ENCODE measurements at places on chromosomes 3 and 15.

DNA sequence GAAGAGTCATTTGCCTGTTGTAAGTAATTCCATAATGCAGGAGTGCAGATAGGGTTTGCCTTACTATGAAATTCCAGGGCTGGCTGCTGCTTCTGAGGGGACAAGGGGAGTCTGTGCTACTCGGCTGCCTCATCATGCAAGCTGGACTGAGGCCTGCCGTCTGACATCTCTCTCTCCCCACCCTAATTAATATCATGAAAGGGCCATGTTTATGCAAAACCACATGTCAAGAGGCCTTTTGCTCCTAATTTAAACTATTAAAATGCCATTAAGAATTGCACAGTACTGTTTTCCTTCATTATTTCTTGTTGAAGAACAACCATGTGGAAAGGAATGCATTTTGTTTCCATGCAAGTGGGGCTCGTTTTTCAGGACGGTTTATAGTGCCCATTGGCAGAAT lies 26.3 kb downstream of the CHST2 start:
- DNase-seq = no peak

DNA sequence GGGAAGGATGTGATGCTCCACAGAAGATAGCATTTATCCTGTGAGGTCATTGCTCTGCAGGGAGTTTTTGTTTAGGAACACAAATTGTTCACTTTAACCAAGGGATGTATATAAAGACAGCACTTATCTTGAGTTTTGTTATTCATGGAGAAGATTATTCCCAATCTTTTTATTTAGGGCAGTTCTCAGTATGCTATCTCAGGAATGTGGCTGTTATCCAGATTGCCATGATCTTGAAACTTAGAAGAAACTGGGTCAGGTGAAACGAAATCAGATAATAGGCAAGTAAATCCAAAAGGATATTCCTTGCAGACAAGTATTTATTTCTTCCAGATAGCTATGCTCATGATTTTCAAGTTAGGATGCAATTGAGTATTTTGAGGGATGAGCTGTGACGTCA lies 19.3 kb upstream of the TMEM42 start:
- no peak for DNase-seq

- no peak for DNase-seq
Measured at GRCh38 chr3:73404435-73404834, 220.3 kb downstream of the PDZRN3 start.

DNA sequence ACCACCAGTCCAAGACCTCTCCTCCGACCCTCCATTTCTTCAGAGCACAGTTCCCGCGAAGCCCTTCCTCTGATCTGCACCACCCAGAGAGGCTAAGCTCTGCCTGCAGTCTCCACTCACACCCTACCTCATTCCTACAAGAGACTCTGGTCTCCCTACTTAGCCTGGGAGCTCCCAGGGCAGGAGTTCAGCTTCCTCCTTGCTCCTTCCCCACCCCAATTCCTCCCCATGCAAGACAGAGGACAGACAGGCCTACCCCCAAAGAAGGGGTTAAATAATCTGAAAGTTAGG lies 12.6 kb upstream of the VIPR1 start:
- DNase-seq = no peak

DNA sequence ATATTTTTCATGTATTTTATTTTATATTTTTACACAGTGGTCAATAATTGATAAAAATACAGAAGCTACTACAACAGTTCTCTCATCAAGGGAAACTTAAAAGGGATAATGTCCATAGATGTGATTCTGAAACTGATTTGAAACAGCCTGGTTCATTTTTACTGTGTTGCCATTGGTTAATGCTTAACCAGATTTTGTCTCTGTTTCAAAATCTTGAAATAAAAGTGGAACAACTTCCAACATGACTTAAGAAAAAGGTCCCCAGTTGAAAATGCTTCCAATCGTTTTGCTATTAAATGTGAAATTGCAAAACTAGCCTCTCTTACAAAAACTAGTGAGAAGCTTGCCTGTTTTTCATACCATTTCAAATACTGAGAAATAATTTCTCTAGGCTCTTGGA lies 240.7 kb downstream of the LPP start:
- DNase-seq = no peak

DNA sequence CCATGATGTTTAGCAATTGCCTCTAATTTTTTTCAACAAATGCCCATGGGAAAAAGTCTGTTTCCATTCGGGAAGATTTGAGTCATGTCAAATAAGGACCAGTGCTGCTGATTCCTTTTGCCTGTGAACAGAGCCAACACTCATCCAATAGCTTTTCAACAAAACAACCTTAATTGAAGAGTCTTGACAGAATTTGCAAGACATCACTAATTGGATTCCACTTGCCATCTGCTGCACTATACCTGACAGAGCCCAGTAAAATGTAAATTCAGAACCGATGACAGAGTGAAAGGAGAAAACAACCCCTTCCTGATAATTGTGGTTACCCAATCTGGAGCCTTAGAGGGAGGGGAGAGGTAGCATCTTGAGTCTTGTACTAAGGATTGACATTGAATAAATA lies 426.7 kb downstream of the AGBL1 start:
- no peak for DNase-seq

DNA sequence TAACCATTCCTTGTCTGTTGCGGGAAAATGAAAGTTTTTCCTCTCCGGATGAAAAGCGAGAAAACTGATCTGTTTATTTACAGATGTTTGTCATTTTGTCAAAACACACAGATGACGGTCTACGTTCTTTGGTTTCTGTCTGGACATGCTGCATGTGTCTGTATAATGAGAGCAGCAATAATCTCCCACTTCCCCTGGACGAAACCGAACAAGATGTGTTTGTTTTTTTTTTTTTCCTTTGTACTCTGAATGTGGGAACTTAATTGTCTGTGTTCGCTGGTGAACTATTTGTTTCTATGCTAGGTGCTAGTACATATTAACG lies 33.6 kb downstream of the PTPRG start:
- DNase-seq = no peak

DNA sequence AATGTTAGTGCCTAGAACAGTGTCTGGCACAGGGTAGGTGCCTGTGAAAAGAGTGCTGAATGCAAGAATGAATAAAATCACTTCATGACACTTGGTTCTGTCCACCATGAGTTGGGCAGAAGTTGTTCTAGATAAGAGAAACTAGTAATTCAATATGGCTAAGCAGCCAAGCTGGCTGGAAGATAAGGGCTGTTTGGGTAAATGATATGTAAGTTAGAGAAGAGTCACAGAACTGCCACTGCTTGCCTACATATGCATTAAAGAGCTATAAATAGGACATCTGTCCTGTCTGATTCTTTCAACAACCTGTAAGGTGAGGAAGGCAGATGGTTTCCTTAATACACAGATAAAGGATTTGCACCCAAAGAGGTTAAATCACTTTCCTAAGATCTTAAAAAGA lies 13.1 kb downstream of the MTMR10 start:
- DNase-seq = no peak

DNA sequence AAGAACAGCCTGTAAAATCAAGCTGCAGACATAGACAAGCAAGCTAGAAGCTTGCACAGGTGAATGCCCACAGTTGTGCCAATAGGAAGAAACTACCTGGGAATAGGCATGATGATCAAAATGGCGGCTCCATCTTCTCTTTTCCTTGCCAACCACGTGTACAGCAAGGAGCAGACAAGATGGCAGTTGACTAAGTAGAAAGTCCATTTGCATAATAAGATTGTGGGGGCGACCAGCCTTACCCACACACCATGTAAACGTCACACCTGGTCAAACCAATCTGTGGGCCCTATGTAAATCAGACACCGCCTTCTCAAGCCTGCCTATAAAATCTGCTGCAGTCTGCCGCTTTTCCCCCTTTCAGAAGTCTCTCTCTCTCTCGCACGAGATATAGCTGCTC lies 25.1 kb upstream of the ANKRD34C start:
- DNase-seq = no peak

DNA sequence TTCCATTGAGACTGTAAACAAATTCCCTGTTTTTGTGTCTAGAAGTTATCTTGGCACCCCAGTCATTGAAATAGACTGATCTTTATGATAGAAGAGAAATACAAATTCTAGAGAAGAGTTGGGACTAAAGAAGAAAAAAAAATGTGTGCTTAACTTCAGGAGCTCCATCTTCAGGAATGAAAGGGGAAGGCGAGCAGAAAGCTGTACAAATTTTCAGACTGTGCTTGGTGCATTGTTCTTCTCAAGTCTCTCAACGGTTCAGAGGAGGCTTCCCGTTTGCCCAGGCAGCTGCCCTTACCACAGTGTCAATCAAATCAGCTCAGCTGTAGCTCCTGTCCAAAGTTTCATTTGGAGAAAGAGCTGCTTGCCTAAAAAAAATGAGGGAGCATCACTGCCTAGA lies 41.7 kb downstream of the OXSM start:
- DNase-seq = no peak

- no peak for DNase-seq
Measured at GRCh38 chr3:149502438-149502837, 27.9 kb downstream of the TM4SF4 start.

DNA sequence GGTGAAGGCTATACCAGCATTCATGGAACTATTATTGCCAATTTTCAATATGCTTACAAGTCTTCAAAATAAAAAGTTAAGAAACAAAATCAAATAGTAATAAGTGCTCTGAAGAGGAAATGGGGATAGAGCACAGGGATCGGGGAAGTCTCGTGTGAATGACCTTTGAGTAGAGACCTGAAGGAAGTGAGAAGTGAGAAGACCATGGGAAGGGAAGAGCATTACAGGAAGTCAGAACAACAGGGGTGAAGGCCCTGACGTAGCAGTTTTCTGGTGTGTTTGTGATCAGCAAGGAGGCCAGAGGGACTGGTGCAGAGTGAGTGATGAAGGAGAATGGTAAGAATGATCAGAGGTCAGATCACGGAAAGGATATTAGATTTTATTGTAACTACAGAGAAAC lies 48.1 kb downstream of the STAC start:
- DNase-seq = no peak

DNA sequence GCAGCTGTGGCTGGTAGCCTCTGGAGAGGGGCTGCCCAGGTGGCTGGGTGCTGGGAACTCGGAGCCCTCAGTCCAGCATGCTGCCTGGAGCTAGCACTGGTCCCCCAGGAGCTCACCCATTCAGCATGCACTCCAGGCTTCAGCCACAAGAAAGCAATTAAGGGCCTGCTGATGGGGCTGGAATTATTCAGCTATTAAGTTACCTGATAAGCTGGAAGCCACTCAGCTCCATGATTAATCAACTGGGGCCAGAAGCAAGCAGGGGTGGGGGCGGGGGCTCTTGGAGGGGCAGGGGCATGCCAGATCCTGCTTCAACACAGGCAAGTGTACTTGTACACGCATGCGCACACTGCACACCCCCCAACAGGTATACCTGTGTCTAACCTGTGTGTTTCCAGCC lies 22.1 kb upstream of the TMEM115 start:
- DNase-seq = no peak

DNA sequence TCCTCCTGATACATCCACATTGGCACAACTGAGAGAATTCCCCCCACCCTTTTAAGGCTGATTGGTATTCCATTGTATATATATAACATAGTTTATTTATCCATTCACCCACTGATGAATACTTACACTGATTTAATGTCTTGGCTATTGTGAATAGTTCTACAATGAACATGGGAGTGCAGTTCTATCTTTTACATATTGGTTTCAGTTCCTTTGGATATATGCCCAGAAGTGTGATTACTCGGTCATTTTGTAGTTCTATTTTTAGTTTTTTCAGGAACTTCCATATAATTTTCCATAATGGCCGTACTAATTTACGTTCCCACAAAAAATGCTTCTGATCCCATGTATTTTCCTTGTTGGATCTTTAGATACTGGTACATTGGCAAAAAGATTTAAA lies 135.3 kb downstream of the FMN1 start:
- no peak for DNase-seq

GRCh38 chr3:107767897-107768605 lies 245.3 kb downstream of the BBX start:
- DNase-seq = no peak

GRCh38 chr3:156638271-156638670 lies 36.1 kb upstream of the TIPARP start:
- DNase-seq = no peak

DNA sequence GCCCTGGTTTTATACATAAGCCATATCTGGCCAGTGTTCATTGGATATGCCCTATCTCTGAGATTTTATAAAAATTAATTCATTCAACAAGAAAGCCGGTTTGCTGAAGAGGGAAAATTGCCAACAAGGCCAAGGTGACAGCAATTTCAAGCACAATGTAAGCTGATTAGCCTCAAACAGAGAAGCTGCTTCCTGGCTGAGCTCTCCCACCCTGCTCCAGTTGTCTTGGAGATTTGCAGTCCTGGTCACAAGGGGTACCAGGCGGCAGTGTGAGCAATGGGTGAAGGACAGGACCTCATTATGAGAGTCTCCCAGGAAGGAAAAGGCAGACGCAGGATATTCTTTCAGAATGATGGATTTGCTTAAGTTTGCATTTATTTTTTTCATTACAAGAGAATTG lies 5.4 kb upstream of the THSD4 start:
- DNase-seq = no peak

GRCh38 chr3:107111872-107112271 lies 265.4 kb upstream of the CCDC54 start:
- DNase-seq = no peak

GRCh38 chr3:189324538-189325138 lies 152.9 kb downstream of the TPRG1 start:
- no peak for DNase-seq

DNA sequence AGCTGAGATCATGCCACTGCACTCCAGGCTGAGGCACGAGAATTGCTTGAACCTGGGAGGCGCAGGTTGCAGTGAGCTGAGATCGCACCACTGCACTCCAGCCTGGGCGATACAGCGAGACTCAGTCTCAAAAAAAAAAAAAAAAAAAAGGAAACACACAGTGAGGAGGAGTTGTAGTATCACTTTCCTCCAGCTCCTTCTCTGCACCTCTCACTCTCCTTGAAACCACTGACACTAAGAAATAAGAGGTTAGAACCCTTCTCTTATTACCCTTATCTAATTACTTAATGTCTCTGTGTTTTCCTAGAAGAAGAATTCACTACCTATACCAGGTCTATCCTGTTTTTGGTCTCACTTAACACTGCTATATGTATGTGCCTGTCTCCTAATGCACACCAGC lies 31.7 kb downstream of the RAB27A start:
- DNase-seq = no peak

DNA sequence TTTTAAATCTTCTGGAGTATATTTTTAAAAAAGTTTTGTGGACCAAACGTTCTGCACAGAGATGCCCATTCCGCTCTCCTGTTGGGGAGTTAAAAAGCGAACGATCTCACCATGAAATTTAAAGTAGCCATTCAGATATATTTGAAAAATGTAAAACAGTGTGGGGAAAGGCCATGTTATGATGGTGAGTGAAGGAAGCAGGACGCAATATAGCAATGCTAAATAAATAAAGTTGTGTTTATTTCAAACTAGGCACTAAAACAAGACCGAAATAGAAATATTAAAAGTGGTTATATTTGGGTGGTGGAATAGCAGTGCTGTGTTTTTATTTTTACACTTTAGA lies 327 bp upstream of the CCDC13 start:
- DNase-seq = no peak

- peak; percentile 61 for DNase-seq
Measured at GRCh38 chr3:126474498-126475412, 936 bp downstream of the ZXDC start.

DNA sequence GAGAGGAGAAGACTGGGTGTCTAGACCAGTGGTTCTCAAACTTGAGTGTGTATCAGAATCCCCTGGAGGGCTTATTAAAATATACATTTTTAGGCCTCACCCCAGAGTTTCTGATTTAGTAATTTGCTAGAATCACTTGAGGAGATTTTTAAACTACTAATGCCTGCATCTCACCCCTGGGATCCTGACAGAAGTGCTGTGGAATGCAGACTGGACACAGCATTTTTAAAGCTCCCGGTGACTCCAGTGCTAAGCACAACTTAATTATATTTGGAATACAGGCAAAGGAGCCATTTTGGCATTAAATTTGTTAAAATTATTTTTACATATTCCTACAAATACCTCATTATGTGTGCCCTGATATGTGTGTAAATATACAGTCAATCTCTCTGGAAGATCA lies 26.7 kb upstream of the COL6A6 start:
- DNase-seq = no peak

Data from left hindlimb (tissue), 1 donor.